ENCODE measurements at places on chromosomes 6 and 20.

DNA sequence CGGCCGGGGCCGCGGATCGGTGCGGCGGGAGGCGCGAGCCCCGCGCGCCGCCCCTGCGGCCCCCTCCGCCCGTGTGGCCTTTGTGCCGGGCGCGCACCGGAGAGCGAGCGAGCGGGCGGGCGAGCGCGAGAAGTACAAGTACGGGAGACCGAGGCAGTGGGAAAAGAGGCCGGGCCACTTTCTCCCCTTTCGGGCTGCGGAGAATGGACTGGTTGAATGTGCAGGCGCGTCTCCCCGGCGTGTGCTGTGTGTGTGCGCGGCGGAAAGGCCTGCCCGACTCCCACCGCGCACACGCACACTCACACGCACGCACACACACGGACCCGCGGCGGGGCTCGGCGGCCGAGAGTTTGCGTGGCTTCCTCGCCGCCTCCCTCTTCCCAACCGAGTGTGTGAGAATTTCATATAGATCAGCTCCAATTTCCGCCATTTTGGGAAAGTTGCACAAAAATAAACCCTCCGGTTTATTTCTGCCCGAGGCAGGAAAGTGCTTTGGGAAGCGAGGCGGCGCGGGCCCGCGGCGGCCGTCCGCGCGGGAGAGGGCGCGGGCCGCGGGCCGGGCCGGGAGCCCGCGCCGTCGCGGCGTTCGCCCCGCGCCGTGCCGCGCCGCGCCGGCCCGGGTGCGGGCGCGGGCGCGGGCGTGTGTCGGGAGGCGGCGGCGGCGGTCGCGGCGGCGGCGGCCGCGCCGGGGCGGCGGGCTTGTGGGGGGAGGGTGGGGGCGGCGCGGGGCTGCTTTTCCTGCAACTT is 1.1 kb downstream of the L3MBTL3 start:
- DNase-seq = peak; percentile 50

GRCh38 chr20:49381558-49382493 is 100.6 kb downstream of the KCNB1 start:
- no peak for DNase-seq

DNA sequence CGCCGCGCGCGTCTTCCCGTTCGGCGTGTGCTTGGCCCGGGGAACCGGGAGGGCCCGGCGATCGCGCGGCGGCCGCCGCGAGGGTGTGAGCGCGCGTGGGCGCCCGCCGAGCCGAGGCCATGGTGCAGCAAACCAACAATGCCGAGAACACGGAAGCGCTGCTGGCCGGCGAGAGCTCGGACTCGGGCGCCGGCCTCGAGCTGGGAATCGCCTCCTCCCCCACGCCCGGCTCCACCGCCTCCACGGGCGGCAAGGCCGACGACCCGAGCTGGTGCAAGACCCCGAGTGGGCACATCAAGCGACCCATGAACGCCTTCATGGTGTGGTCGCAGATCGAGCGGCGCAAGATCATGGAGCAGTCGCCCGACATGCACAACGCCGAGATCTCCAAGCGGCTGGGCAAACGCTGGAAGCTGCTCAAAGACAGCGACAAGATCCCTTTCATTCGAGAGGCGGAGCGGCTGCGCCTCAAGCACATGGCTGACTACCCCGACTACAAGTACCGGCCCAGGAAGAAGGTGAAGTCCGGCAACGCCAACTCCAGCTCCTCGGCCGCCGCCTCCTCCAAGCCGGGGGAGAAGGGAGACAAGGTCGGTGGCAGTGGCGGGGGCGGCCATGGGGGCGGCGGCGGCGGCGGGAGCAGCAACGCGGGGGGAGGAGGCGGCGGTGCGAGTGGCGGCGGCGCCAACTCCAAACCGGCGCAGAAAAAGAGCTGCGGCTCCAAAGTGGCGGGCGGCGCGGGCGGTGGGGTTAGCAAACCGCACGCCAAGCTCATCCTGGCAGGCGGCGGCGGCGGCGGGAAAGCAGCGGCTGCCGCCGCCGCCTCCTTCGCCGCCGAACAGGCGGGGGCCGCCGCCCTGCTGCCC is 1.1 kb downstream of the SOX4 start:
- DNase-seq = peak; percentile 30

GRCh38 chr6:18160911-18161310 is 5.7 kb downstream of the KDM1B start:
- no peak for DNase-seq

- no peak for DNase-seq
Measured at GRCh38 chr6:89976694-89977020, 82.4 kb downstream of the GJA10 start.

GRCh38 chr6:38035478-38035877 is 216.0 kb downstream of the ZFAND3 start:
- DNase-seq = no peak

DNA sequence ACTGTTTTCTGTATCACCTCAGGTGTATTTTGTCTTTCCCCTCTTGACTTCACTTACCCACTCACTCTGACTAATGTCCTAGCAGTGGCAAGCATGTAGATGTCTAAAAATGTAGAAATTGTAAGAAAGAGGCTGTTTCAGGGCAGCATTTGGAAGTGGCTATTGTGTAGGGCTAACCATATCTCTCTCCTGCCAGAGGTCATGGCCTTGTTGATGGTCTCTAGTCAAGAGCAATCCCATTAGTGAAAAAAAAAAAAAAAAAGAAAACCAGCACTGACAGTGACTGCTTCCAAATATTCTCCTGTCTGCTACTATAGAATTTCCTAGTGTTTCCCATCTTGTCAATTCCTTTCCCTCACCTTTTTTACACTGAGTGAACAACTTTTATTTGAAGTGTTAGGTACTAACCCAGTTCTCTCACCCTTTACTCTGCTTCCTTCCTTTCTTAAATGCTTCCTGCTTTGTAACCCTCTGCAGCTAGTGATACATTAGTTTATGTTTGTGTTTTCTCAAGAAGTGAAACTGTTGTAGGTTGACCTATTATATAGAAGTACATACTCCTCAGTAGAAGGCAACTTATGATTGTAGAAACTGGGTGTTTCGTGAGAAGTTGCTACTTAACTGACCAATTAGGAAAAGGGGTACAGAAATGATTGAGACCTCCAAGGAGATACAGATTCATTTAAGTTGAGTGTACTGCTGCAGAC is 174.1 kb upstream of the PTPRK start:
- no peak for DNase-seq

DNA sequence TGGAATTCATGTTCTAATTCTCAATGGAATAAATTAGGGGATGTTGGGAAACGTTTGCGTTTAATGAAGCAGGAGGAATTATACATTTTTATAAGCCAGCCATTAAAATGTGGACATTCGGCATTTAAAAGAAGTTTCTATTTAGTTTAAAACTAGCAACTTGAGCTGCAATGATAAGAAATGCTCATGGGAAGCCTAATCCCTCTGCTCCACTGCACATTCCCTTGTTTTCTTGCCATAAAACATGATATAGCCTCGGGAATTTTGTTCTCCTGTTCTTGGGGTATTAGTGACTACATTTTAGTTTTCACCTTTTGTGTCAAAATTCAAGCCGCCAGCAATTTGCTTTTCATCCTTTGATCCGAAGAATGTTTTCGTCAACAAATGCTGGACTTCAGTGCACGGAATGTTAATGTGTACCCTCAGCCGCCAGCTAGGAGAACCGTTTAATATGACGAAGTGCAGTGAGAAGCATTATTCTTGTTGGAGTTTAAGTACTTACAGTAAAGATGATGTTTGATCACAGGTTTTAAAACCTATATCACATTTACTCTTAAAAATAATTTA is 137.9 kb downstream of the HIVEP1 start:
- DNase-seq = no peak

GRCh38 chr6:132458887-132459604 is 53.9 kb downstream of the STX7 start:
- DNase-seq = no peak

DNA sequence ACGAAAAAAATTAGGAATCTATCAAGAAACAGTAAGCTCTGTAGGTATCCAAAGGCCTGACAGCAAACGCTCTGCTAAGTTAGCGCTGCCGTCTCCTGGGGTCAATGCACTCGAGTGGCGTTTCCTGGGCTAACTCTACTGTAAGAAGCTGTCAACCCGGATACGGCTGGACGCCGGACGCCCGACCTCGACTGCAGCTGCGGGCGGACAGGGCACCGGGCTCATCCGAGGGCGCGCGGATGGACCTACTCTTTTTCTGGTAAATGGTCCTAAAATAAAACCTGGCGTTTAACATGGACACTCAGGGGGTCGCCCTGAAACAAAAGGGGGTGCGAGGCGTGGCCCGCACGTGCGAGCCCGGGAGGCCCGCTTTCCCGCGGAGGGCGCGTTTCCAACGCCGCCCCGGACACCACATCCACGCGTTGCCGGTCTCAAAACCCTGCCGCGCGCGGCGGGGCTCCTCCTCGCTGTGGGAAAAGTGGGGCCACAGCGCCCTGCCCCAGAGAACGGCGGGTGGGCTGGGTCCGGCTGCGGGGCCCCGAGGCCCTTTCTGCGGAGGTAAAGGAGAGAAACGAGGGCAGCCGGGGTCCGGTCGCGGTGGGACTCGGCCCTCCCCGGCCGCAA is 537 bp downstream of the TCP1 start:
- DNase-seq = peak; percentile 56

DNA sequence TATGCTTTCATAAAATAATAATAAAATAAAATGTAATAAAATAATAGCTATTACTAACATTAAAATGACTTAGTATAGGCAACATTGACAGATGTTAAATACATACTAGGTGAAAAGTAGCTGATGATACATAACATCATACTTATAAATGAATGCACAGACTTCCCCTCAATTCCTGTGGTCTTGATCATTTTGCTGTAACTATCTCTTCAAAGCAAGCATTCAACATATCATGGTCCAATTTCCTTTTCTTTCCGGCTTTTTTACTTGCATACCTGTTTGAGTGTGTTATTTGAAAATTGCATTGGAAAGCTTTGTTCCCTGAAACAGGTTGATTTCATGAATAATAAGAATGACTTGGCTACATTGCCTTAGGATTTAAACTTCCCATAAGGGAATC is 309.3 kb downstream of the HDGFL1 start:
- no peak for DNase-seq

DNA sequence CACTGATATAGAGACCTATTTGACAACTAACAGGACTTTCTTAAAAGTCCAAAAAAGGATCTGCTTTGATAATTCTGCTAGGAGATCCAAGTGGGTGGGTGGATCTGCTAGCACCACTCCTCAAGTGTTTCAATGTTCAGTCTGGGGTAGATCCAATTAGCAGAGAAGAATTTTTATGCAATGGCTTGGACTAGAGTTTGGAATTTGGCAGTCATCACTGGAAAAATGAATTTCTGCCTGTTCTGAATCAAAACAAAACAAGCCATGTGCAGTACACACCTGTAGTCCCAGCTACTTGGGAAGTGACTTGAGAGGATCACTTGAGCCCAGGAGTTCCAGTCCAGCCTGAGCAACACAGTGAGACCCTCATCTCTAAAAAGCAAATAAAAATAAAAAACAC is 12.6 kb upstream of the GNMT start:
- no peak for DNase-seq

DNA sequence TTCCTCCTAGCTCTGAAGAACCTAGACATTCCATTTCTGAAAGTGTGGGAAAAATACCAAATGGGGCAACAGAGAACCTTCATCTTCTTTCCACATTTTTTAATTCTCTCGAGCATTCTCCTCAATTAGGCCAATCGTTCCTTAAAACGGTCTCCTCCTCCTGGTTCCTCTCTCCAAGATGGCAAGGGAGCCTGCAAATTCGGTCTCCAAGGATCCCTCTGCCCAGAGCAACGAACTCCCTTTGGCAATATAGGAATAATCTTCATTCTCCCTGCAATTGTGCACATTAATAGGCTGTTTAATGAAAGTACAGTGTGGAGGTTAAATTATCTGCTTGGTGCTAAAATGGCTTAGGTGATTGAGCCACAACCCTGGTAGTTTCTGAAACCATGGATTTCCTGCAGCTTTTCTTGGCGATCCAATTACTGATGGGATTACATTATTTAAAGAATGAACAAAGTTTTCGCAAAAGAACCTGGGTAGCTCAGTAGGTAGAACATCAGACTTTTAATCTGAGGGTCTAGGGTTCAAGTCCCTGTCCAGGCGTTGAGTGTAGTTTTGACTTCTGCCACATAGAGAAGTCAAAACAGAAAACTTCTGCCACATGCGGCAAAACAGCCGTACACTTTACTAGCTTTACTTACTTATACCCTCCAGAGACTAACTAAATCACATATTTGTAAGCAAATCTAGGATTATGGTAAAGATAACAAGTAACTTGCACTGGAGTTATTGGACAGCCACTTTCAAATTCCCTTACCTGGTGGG is 102.9 kb upstream of the ZNF184 start:
- DNase-seq = no peak

DNA sequence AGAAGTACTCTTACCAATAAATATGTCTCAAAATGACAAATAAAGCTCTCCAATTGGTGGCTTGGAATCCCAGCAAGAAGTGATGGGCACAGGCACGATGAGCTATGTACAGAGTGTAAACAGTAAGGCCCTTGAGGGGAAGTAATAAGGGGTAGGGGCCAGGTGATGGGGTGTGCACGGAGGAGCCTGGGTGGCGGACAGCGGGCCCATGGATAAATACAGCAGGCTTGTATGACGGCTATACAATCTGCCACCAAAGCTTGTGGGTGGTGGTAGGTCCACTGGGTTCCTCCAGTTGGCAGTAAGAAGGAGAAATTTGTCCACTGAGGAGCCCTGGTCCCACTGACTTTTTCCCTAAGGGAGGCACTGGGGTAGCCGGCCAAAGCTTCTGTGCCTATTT is 205.4 kb upstream of the RNF24 start:
- DNase-seq = no peak

- no peak for DNase-seq
Measured at GRCh38 chr6:157723376-157723775, 99.7 kb upstream of the SNX9 start.

GRCh38 chr6:21102201-21102600 is 491.4 kb upstream of the SOX4 start:
- no peak for DNase-seq

DNA sequence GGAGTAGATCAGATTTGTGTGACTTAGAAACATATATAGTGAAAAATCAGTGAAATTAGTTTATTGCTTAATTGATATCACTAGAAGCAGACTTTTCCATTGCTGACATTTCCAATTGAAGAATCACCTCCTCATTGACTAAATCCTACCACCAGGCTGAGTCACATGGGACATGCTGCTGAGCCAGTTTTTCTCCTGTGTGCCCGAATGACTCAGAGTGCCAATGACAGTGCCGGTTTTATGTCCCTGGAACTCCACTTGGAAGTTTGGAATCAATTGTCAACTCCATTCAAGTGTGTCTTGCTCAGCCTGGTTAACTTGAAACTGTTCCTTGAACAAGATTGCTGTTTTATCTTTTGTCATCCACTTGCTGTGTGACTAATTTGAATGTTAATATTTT is 316.1 kb upstream of the PRDM1 start:
- DNase-seq = no peak
